Activated CD8-positive, alpha-beta memory T cell treated with anti-CD3 and anti-CD28 coated beads, Interleukin-2, amount 50 U/mL, for 4 hours (primary cell): ENCODE measurements at places on chromosomes 2 and 18.

DNA sequence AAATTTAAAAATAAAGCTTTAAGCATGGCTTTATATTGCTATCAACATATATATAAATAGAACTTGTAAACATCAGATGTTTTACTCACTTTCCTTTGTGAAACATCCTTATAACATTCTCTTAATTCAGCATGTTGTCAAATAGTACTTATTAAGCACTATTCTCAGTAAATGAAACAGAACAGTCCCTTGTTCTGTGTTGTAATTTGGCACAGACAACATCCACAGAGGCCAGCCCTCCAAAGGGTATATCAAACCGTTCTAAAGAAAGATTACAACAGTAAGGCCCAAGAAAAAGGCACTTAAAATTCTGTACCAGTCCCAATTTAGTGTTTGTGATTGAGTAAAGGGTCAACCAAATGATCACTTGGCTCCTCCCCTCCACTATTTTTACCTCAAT lies 46.0 kb downstream of the GAREM1 start:
- DNase-seq = no peak

GRCh38 chr18:57312346-57313144 lies 39.8 kb upstream of the ST8SIA3 start:
- no peak for DNase-seq

DNA sequence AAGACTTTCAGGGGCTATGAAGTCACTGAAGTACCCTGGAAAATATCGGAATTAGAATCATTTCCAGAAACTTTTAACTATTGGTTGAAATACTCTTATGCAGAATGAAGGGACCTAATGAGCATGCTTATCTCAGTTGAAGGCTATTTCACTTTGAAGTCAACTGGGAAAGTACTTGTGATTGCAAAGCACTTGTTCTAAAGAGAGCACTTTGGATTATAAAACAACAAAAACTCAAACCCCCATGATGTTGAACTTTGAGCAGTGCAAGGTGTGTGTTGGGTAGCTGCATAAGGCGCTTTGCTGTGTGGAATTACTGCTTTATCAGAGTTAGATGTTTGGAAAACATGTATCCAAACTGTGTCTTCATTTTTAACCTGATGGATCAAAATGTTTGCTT lies 12.0 kb upstream of the MGAT5 start:
- no peak for DNase-seq

DNA sequence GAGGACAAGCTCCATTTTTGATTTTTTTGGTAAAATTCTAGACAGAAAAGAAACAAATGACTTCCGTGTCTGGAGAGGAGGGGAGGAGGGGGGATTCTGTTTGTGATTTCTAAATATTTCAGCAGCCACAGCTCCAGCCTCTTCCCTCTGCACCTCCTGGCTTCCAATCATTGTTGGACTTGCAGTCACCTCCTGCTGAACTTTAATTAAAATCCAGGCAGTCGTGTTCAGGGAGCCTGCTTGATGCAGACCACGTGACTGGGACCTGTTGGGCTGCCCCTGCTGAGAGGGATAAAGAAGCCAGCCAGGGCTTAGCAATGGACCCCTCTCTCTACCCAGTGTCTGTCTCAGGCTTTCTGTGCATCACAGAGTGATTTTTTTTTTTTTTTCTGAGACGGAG lies 115.1 kb downstream of the SH3BP4 start:
- no peak for DNase-seq

DNA sequence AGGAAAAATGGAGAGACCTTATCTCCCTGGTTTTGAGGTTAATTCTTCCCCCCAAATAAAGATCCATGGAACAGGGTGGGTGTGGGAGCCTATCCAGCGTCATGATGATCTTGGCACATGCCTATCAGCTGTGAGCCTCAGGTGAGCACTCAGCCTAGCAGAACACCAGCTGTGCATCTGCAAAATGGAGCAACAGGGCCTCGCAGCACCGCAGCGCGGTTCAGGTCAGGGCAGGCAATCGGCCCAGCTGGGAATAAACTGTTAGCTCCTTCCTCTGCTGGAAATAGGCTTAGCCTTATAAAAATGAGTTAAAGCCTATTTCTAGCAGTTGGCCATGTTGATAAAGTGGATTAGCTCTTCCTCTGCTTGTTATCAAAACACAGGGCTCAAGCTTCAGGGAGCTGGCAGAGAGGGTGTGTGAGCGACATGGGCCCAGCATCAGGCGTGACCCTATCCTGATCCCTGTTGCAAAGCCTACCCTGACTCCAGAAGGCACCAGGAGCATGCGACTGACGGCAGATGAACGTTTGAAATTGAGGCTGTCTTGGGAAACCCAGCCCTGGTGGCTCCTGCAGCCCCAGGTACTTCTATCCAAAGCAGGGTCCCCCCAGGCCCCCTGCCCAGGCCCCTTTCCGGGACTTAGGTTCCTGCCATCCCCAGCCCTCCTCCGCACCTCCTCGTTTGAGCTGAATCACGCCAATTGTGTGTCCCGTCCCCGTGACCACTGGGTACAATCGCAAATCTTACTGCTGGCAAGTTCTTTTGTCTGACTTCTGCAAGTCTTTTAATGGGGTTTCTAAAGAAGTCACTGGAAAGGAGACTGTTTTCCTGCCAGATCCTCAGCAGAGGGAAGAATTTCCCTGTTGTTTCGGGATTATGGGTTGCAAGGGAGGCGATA lies 35.4 kb downstream of the ARHGEF4 start:
- DNase-seq = no peak
